Omental fat pad (tissue), 4 donors: ENCODE measurements at places on chromosomes 5 and 9.

- DNase-seq: no peak
Measured at GRCh38 chr5:89016741-89017303, 133.8 kb upstream of the MEF2C start.

DNA sequence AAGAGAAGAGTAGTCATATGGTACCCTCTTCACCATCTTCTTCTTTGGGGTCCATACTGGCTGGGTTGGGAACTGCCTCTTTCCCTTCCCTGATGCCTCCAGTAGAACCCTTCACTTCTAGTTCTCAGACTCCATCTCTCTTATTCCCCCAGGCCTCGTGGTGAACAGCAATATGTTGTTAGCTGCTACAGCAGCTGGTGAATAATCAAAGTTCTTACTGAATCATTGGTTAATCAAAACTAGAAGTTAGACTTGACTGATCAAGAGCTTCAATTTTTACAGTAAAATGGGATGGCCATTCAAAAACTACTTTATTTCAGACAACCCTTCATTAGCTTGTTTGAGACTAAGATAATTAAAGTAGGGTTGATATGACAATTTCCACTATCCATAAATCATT is 190.9 kb upstream of the GNA14 start:
- DNase-seq: no peak

DNA sequence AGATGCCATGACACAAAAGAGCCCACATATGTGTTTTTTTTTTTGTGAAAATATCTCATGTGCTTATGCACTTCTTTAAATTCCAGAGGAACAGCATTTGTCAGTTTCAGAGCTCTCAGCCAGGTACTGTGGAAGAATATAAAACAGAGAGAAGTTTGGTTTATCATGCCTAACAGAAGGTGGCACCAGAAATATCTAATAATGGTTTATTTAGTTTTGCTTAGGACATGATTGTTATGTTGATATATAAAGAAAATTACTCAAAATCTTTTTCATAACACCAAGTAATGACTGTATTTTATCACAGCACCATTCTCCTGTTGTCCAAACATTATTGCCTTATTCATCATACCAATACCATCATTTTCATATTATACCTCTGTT is 455.6 kb upstream of the ACTBL2 start:
- no peak for DNase-seq

DNA sequence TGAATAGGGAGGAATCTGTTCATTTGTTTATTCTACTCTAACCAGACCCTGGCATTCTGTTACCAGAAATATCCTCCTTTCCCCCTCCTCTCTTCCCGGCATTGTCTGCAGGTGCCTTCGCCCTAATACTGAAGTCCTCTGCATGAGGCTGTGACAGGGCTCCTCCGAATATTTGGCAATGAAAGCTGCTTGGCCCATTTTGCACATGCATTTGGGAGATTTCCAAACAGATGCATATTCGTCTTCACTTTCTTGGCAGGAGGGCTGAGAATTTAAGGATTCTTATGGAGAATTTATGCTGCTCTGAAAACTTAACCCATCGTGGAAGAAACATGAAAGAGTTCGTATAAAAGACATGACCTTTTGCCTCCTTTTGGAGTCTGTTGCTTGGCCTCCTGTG is 484.0 kb downstream of the ZNF608 start:
- no peak for DNase-seq

DNA sequence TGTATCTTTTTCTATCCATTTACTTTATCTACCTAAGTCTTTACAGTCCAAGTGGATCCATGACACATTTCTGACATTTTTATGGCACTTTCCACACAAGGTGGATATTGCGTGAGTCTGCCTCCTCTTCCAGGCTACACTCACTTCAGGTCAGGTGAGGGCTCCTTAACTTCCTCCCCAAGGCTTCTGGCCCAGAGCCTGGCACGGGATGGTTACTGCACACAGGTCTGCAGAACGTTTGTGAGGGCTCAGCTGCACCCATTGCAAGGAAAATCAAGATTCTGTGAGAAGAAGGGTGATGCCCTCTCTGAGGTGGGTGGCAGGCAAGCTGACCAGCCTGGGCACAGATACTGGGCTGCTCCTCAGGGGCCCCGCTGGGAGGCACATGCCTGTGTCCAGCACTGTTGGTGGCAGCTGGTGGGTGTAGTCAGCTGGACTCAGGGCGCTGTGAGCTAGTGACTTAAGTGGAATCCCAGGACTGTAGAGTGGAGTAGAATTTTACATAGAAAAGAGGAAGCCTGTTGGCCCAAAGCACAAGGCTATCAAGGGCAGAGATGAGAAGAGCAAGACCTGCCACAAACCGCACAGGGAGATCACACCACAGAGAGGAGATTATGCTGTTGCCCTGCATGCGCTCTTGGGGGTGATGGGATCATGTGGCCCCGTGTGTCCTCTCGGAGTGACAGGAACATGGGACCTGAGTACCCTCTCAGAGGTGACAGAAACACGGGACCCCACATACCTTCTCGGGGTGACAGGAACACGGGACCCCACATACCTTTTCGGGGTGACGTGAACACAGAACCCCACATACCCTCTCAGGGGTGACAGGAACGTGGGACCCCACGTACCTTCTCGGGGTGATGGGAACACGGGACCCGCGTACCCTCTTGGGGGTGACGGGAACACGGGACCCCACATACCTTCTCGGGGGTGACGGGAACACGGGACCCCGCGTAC is 21.3 kb downstream of the AHRR start:
- DNase-seq: no peak

DNA sequence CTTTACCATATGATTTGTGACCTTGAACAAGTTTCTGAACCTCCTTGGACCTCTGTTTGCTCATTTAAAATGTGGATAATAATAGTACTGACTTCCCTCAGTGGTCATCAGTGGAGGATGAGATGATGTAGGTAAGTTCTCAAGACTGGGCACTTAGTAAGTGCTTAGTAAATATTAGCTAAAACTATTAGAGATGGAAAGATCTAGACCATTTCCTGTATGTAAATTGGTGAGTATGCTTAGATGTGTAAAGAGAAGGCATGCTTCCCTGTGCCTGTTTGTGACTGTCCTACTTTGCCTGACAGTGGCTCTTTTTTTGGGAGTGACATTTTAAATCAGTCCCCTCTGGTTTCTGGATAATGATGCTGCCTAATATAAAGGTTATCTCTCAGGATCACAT is 288.1 kb downstream of the GABRB2 start:
- DNase-seq: no peak
